ENCODE measurements at places on chromosomes 3 and 15.
A peak's percentile ranks its signal among the peaks of the same experiment; 100 is the strongest.

- no peak for DNase-seq
These were observed 184.9 kb downstream of the NR2F2 start for GRCh38 chr15:96515371-96515770.

GRCh38 chr3:188060840-188061544 is 93.0 kb upstream of the LPP start:
- peak; percentile 49 for DNase-seq

DNA sequence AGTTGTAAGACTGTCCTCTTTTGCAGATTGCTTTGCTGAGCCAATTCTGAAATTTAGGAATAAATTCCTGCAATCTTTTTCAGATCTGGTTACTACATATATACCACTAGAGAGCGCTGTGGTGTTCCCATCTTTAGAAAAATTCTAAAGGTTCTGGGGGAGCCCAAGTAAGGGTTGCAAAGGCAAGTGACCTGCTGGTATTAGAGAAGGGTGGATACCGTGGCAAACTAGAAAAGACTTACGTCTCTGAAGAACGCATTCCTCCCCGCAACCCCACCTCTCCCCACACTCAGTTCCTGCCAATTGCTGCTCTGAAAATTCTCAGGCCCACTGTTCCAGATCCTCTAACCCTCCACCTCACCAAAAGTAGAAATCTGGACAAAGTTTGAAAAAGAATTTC is 48.5 kb downstream of the EFHB start:
- DNase-seq = no peak

- DNase-seq = no peak
These were observed 8.0 kb upstream of the ITIH3 start for GRCh38 chr3:52786330-52787215.

DNA sequence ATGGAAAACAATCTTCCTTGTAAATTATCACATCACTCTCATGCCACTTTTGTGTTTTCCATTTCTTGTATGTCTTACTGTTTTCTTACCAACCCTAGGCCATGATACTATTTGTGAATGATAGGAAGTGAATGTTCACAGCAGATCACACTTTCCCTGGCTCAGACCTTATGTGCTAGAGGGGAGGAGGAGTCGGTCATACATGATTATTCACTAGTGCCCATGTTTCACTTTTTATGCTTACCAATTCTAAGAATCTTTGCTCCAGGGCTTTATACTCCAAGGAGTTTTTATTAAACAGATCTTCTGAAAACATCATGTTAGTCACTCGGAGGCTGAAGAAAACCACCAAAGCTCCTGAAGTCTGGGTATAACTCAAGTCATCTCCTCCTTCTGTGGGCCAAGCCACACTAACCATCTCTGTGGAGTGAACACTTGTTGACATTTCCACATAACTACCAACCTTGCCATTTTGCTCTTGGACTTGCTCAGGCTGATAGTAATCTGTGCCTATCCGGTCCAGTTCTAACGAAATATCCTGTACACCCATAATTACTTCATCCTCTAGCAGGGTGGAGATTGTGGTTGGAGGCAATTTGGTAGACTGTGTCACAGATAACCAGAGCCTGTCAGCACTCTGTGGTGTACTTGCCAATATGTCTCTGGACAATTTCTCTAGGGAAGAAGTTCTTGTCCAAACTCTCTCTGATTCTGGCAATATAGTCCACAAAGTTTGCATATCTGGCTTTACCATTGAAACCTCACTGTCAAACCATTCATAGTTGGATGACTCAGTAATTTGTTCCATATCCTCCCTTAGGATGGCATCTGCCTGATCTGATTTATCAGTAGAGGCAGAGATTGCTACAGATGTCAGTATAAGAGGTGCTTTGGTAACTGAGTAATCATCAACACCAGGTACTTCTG is 76.8 kb downstream of the IMPG2 start:
- no peak for DNase-seq

DNA sequence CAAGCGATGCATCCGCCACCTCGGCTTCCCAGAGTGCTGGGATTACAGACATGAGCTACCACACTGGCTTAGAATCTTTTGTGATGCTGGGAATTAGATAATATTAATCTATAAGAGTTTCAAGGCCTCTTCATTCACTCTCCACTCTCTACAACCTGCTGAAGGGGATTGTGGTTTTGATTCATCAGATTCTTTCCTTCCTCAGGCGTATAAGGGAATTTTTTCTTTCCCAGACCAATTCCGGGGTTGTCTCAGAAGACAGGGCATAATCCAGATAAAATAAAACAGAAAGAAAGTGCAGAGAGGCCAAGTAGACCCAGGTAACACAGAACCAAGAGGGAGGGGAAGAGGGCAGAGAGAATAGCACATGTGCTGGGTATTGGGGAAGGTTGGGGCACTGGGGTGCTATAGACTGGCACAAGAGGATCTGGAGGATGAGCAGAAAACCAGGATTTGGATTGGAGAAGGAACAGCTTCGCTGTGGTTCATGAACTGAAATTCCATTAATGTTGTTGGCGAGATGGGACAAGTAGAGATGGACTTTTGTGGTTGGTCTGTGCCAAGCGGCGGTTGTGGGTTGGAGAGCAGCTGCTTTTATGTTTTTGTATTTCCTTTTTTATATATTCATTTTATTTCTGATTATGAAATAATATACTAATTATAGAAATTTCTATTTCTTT is 12.8 kb downstream of the ARL6IP5 start:
- no peak for DNase-seq

DNA sequence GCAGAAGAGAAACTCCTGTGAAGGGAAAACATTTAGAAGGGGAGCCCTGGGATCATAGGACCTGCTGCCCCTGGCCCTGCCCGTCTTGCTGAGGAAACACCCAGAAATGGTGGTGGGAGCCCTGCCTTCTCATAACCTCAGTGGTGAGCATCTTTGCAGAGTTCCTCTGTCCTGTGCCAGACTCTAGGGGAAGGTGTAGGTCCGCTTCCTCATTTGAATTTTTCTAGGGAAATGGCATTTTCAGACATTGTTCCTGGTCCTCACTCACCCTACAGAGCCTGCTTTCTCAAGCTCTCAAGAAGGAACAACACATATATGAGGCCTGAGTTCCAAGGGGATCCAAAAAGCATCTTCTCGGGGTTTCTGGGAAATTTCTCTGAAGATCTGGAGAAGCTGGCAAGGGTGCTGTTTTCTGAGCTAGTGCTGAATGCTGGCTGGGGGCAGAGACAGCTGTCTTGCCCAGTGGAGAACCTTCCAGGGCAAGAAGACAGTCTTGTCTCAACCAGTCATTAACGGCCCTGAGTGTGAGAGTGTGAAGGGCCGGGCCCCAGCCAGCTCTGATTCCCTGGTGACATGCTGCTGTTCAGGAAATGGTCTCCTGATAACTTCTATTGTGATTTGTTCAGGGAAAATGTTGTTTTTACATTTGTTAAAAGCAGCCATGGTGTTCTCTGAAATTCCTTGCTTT is 283.1 kb upstream of the LRRFIP2 start:
- no peak for DNase-seq

GRCh38 chr15:57943171-57943570 is 122.3 kb downstream of the ALDH1A2 start:
- DNase-seq = no peak

All from urothelium cell line (cell line).